RPMI7951 (cell line): ENCODE measurements at places on chromosomes 2 and 18.

GRCh38 chr2:158034198-158034866 lies 67.3 kb upstream of the UPP2 start:
- DNase-seq: peak; percentile 60

GRCh38 chr2:1898461-1899395 lies 154.4 kb upstream of the PXDN start:
- no peak for DNase-seq

DNA sequence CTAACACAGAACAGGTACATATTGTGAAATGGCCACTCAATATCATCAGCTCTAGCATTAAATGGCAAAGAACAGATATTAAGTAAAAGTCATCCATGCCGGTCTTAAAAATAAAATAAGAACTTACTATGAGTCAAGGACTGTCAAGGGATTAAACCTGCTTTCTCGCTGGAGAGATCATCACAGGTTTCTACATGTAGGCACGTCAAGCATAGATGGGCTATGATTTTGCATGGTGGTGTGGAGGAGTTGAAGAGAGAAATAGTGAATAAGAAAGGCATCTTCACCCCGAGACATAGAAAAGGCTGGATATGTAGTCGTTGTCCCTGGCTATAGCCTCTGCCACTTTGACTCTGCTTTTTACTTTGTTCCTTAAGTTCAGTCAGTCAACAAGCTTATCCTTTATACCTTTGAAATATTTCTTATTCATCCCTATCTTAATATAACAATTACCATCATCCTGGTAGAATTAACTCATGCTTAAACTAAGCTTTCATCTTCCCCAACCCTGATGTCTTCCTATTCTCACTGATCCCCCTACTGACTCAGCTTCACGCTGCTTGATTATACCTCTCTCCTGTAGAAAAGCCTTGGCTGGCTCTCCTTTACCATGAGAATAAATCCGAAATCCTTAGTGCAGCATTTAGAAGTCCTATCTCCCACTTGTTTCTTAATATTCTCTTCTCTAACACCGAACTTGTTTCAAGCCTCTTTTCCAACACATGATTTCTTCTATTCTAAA lies 42.5 kb downstream of the DSC3 start:
- no peak for DNase-seq

DNA sequence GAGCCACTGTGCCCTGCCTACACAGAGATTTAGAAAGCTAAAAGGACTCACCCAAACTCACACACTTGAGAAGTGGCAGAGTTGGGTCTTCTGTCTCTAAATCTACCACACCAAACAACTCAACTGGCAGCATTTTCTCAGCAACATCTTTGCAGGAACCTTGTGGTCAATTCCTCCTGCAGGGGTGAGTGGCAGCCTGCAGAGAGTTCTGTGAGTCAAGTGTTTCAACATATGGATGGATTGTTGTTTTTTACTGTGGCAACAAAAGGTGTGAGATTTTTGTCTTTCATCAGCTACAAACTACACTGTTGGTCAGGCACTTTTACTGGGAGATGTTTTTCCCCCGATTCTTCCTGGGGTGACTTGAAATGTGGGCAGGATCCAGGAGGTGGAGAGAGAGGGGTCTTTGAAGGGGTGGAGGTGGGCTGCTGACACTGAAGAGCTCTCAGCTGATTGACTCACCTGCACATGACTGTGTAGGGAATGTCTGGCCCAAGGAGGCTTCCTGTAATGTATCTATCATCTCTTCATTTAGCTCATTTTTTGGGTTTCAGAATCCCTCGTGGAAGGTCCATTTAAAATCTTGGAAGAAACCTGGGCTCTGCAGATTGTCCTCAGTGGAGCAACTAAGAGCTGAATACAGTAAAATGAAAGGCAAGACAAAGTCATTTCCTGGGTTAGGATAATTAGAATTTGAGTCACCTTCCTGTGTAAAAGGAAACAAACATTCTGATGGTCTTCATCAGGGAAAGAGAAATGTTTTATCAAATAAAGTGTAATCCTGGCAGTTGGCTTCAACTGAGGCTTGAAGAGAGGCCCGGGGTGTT lies 98.6 kb downstream of the MSH2 start:
- DNase-seq: peak; percentile 39

DNA sequence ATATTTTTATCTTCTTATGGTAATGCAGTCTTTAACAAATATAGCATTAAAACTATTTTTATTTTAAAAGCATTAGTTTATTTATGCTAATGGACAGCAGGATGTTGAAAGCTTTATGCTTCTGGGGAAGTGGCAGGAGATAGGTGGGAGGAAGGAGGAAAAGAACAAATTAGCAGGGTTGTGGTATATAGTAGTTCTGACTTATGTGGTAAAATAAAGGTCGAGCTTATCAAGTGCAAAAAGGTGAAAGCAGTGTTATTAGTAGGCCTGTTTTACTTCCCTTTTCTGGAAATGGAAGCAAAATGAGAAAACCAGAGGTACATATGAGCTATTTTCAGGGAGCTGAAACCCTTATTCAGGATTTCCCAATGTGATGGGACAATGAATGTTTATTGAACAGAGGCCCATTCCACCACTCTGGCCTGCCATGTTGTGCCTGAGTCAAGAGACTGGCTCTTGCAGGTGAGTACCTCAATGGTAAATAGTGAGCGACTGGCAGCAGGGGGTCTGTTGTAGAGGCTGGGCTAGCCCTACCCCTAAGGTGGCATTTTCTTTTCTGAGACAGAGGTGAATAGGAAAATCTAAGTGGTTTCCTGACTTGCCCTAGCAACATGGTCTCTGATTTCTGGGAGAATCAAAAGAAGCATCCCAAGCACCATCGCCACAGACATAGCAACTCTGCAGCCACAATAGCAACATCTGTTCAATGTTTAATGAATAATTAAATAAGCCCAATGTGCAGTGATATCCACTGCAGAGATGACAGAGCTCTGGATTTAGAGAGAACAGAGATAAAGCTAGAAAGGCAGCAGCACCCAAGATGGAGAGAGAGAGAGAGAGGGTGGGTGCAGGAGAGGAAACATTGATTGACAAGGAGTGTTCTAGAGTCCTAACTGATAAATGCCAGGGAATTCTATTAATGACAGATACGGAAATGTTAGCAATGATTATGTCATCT lies 119.7 kb downstream of the UPP2 start:
- DNase-seq: no peak

GRCh38 chr2:233451950-233452349 lies 97.7 kb downstream of the DGKD start:
- no peak for DNase-seq

DNA sequence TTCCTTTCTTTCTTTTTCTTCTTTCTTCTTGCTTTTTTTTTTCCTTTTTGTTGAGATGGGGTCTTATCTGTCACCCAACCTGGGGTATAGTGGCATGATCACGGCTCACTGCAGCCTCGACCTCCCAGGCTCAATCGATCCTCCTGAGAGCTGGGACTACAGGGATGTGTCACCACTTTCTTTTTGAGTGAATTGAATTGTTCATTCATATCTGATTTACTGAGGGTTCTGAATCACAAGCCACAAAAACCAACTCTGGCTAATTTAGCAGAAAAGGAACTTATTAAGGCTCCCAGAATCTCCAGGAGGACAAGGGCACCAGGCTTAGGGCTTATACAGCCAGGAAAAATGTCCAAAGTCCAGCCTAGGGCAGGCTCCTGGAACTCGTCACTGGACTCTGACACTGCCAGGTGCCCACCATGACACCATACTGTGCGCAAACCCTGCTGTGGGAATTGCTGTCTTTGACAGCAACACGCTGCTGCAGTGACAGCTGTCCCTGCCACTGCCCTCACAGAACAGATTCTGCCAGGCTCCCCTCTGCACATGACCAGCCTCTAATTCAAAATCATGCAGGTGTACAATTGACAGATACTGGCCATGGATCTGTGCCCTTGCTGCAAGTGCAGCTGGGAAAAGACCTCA lies 42.9 kb upstream of the EML6 start:
- peak; percentile 81 for DNase-seq

DNA sequence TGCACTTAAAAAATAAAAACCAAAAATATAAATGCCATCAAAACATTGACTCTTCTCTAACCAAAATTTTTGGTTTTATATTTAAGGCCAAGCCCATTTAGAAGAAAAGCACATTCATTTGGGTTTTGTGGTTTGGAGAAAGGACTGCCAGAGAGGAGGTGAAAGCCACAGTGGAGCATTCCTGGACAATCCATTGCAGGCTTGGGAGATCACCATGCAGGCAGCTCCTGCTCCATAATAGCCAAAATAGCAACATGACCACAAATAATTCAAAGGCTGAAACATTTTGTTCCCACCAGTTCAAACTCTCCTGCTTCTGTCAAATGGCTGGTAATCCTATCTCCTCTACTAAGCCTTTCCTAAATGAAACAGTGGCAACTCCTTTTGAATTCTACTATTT lies 73.5 kb downstream of the GALNT3 start:
- DNase-seq: peak; percentile 72

GRCh38 chr2:166338831-166339339 lies 36.9 kb downstream of the SCN9A start:
- no peak for DNase-seq

DNA sequence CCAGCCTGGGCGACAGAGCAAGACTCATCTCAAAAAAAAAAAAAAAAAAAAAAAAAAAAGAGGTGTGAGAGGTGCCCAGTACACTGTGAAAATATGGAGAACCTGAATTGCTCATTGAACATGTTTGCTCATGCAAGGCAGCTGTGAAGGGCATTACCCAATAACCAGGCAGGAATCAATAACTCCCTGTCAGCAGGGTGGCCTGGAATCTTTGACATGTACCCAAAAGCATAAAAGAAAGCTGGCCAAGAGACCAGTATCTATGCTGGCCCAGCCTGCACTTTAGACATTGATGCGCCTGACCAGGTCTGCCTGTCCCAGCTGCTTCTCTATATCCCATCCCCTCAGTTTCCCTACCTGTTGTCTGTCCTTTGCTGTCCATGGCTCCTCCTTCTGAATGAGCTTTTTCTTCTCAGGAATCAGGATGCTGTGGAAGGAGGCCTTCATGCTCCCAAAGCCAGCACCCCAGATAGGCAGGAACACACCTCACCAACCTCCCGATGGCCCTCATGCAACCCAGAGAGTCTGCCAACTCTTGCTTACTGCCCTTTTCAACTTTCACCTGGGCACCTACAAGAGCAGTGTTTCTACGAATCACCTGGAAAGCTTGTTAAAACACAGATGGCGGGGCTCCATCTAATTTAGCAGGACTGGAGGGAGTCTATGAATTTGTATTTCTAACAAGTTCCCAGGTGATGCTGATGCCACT lies 83.4 kb upstream of the PPP1CB start:
- no peak for DNase-seq

DNA sequence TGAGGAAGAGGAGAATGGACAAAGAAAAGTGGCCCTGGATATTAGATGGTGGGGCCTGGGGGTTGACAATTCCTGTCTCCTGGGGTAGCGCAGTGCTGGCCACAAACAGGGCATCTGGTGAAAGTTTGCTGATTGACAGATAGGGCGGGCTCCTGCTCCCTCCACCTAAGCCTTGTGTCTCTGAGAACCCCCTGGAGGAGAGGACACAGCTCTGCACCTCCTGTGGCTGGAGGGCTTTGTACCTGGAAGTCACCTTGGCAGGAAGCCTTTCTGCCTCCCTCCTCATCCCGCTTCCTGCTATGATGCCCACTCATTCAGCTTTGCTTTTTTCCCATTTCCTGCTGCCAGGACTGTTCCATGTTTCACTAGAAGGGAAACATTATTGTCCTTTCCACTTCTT lies 72.4 kb downstream of the RHOB start:
- no peak for DNase-seq

GRCh38 chr2:20220806-20221554 lies 4.0 kb downstream of the SDC1 start:
- DNase-seq: no peak

DNA sequence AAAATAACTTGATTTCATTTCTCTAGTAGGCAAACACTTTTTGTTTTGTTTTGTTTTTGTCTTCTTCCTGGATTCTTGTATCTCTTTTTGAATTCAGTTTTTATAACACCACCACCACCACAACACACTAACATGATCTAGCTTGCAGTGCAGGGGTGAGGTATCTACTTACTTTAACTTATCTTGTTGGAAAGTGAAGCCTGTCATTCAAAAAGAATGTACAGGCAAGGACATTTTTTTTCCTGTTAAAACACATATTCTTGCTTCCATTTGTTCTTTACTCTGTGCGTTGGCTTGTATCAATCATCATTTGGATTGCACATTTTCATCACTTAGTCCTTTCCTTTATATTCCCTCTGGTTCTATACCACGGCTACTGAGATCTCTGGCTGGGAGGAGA lies 824.2 kb downstream of the PLCL1 start:
- no peak for DNase-seq

GRCh38 chr18:33901894-33902512 lies 322.7 kb downstream of the NOL4 start:
- DNase-seq: no peak

GRCh38 chr2:73088211-73088610 lies 16.7 kb upstream of the SFXN5 start:
- no peak for DNase-seq

DNA sequence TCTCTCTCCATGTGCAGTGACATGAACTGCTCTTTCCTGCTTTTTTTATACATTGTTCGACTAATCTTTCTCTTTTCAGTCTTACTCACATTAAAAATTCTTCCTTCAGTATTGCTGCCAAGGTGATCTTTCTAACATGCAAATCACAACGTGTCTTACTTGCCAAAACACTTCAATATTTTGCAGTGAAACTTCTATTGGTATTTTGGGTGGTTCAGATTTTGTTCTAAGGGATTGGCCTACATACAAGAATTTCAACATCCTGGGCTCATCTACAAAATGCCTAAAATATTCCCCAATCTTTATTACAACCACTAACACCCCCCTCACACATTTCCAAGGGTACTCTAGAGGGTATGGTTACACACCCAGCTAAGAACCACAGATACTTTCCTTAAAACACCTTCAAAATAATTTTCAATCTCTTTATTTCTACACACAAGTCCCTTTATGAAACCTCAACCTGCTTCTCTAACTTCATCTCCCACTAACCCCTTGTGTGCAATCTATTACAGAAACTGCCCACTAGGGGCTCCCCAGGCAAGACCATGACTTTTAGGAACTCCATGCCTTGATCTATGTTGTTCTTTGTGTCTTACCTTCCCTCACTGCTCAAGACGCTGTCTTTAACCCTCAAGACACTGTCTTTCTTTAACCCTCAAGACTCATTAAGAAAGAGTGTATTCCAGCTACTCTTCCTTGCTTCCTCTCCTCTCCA lies 50.9 kb downstream of the COL3A1 start:
- DNase-seq: peak; percentile 24

- peak; percentile 92 for DNase-seq
These were observed 186.6 kb downstream of the NRP2 start for GRCh38 chr2:205868773-205869333.

DNA sequence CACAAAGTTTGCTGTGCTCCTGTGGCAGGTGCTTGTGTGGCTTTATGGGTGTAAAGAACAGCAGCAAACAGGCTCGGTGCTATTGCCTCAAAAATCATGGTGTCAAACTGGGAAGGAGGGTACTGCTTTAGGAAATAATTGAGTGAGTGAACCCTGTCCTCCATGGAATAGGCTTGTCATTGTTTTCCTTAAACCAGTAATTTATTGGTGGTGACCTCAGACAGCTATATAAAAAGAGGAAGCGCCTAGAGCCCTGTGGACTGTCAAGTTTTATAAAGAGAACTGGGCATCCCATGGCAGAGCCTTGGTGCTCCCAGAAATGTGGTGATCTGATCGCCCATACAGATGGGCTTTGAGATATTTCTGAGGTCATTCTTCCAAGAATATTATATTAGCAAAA lies 4.7 kb upstream of the CXCR4 start:
- DNase-seq: no peak
